ENCODE measurements at places on chromosomes 12 and 14.

GRCh38 chr12:57765003-57765697 is 1.7 kb downstream of the CYP27B1 start:
- no peak for DNase-seq

DNA sequence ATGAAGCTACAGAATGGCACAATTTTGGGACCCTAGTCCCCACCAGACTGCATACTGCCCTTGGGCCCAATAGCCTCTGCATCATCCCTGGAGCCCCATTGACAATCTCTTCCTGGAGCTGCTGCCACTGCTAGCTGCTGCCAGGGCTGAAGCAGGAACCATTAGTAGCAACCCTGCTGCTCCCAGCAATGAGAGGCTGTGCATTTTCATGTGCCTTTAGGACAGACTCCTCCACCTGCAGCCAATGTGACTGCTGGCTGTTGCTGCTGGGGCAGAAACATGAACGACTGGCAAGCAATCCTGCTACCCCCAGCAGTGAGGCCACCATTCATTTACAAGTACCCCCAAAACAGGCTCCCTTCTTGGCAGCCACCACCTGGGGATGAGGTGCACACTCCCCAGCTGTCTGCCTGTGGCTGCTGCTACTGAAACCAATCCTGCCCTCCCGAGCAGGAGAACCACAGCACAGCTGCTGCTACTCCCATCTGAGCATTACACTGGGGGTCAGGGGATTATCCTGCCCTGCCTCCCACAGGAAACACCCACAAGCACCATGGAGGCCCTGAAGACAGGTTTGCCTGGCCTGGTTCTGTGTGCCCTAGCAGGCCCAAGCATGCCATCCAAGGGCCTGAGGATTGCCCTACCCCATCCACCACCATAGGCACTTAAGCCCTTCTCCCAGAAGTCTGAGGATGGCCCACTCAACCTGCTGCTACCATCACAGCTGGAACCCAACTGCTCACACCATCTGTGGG is 181.0 kb downstream of the MYRFL start:
- no peak for DNase-seq

- DNase-seq = no peak
Measured at GRCh38 chr14:104797115-104798044, 1.8 kb upstream of the AKT1 start.

DNA sequence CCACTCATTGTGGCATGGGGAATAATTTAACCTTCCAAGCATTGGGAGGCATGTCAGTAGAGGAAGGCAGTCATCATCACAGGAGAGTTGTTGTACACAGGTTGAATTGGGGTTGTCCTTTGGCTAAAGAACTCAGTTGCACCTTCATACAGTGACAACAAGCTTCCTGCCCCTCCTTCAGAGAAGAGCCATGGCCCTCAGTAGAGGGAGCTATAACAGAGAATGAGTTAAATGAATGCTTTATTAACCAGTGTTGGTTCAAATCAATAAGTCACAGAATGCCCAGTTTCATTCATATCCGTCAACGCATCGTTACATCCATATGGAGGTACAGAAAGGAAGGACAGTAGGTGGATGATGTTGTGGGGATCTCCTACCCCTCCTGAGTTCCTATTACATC is 4.8 kb downstream of the IFNG-AS1 start:
- no peak for DNase-seq

- DNase-seq = no peak
Measured at GRCh38 chr12:94872007-94872653, 131.4 kb downstream of the NDUFA12 start.

DNA sequence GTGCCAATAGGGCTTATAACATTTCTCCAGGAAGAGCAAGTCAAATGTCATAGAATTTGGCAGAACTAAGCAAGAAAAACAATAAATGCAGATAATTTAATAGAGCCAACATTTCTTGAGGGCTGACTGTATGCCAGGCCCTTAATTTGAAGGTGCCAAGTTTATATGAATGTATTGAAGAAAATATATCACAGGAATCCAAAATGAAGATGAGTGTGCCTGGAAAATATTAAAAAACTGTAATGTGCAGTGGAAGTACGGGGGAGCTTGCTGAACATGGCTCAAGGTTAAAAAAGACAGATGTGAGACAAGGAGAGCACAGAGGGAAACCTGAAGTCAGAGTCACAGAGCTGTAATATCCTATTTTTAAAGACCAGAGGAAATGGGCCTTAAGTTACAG is 16.4 kb downstream of the NR1H4 start:
- DNase-seq = no peak

GRCh38 chr14:20631880-20632389 is 9.6 kb downstream of the OR6S1 start:
- DNase-seq = no peak

- DNase-seq = no peak
Measured at GRCh38 chr12:58046271-58046670, 104.9 kb downstream of the ATP23 start.

DNA sequence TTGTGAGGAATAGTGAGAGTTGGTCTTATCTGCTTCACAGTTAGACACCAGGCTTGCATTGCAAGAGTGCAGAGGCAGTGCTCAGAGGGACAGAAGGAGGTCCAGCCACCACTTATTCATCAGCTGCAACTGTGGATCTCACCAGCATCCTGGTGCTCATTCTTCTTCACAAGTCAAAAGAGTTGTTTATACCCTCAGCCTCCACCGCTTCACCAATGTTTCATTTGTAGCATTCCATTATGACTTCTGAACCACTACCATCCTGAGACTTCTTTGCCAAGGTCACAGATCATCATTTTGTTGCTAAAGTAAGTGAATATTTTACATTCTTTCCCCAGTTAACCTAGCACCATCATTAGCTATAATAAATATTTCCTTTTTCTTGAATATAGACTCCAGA is 230.5 kb upstream of the KITLG start:
- no peak for DNase-seq

GRCh38 chr12:94139816-94140215 is 8.6 kb upstream of the PLXNC1 start:
- DNase-seq = no peak

DNA sequence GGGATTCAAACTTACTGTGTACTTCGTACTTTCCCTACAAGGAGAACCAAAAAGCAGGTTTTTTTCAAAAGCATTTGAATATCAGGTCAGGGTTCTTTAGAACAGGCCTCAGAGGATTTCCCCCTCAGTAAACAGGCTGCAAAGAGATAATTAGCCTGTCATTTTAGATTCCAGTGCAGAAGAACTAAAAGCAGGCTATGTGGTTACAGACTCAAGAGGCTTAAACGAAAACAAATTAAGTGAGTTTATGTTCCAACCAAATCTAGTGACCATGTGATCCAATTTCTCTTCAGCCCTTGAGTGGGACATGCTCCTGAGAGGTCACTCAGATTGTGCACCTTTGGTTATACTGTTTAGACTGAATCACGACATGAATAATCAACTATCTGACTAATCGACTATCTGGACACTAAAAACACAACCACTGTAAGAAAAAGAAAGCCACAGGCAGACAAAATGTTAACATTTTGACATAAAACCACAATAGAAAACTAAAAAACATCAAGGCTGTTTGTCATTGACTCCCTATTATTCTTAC is 4.5 kb downstream of the TMED8 start:
- no peak for DNase-seq
